ENCODE measurements at places on chromosomes 4 and X.
A peak's percentile ranks its signal among the peaks of the same experiment; 100 is the strongest.

DNA sequence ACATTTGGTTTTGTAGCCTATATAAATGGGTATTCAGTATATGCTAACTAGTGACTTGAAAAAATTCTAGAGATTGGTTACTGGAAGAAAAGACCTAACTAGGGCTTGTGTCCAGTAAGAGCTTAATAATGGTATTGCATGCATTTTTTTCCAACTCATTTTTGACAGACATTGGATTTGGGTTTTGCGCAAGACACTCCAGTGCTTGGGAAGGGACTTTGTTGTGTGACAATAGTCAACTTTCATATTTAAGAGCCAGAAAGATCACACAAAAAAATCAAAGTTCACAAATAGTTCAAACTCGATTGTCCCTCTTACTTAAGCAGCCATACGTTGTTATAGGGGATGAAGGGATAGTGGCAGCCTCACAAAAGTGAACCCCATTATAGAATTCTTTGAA is 1.2 kb upstream of the HSD17B11 start:
- no peak for DNase-seq

DNA sequence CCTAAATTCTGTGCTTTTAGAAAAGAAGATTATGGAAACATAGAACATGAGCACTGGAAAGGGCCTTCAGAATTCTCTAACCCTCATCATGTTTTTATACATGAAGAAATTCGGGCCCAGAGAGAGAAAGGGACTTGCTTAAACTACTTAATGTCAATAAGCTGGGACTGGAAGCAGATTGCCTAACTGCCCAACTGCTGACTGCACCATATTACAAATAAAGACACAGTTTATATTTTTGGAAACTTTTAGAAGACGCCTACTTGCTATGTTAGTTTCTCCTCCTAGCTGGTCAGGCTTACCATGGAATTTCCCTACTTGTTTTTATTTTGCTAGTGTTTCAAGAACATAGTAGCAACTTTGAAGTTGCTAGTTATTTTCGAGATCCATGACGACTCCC is 47.1 kb downstream of the SLC9A6 start:
- no peak for DNase-seq

- no peak for DNase-seq
These were observed 42.2 kb upstream of the CXCL8 start for GRCh38 chr4:73698217-73698616.

DNA sequence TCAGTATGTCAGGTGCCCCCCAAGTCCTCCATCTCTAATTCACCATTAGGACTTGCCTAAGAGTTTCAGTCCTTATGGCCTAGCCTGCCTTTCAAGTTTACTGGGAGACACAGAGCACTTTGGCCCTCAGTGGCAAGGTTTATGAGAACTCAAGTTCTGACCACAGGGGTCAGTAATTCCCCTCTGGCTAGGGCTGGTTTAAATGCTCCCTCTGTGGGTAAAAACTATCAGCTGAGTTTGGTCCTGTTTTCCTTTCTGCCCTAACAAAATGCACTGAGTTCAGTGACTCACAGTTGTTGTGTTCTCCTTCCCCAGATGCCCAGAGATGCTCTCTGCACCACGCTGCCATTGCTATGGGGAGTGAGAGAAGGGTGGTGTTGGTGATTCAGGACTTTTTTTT is 163.2 kb downstream of the RELL1 start:
- DNase-seq, result no peak

DNA sequence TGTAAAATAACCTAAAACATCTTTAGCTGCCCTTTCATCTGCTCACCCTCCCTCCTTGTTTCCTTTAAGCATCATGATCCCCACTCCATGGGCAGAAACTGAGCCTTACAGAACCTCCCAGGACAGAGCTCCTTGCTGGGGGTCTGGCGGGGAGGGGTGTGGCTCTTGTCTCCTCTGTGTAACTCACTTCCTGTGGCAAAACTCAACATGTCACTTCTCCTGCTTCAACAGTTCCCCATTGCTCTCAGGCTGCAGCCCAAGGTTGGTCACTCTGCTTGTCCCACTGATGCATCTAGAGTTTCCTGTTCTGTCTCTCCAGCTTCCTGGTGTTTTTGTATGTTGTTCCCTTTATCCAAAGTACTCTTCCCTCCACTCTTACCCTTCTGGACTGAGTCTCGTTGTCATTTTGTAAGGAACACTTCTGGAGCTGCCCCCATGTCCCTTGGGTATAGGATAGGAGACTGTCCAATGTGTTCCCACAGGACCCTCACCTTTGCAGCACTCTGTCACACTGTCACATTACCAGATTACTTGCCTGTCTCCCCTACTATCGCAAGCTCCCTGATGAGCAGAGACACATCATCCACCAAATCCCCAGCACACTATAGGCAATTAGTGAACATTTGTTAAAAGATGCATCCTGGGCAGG is 19.6 kb downstream of the TMEM31 start:
- DNase-seq, result no peak

- no peak for DNase-seq
These were observed 11.8 kb downstream of the AMBN start for GRCh38 chr4:70603856-70604255.

GRCh38 chr4:105137121-105137875 is 9.4 kb upstream of the TET2 start:
- no peak for DNase-seq

- no peak for DNase-seq
These were observed 315.4 kb upstream of the IGFBP7 start for GRCh38 chr4:57425610-57426009.

DNA sequence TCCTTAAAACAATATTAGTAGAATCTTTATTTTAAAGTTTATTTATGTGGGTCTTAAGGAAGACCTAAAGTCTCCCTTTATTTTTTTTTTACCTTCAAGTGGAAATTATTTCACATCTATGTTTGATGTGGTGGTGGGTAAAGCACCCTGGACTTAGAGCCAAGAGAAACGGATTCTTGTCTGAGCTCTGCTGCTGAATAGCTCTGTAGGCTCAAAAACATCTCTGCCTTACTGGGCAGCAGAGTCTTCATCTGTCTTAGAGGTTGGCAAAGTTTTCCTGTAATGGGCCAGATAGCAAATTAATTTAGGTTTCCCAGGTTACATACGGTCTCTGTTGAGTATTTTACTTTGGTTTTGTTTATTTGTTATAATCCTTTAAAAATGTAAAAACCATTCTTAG is 136.5 kb downstream of the CEP135 start:
- no peak for DNase-seq

- no peak for DNase-seq
These were observed 137.2 kb upstream of the HS3ST1 start for GRCh38 chr4:11565899-11566298.

GRCh38 chr4:87151730-87152129 is 68.7 kb downstream of the KLHL8 start:
- no peak for DNase-seq

DNA sequence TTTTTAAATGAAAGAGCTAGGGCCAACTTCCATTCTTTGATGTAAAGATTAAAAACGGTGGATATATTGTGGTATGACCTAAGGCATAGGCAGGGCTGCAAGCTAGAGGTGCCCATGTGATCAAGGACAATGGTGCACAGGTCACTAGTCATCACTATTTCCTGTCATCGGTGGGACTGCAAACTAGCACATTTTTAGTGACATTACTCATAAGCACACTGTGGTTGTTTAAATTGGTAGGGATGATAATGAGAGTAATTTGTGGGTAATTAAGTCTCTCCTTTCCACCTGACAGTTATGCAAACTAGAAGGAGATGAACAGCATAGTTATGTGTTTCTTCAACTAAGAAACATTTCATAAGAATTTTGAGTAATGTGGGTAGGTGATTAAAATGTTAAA is 85.4 kb downstream of the GPRIN3 start:
- DNase-seq, result no peak

GRCh38 chr4:41882625-41883347 is 52.4 kb upstream of the TMEM33 start:
- no peak for DNase-seq

DNA sequence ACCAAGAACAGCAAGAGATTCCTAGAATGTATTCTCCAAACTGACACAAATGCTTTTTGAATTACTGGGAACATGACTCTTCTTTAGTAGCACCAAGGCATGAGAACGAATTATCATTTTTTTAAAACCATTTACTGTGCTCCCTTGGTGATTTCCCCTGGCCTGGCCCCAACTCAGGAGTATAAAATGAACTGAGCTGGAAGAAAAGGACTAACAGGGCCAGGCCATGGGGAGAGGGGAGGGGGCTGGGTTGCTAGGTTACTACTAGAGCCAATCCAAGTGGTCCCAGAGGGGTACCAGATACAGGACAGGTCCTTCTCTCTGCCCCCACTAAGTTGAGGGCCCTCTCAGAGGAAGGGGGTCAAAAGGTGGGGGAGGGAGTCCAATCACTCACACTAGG is 23.1 kb downstream of the SASH3 start:
- DNase-seq, result no peak

GRCh38 chrX:72381439-72382201 is 75.9 kb upstream of the CITED1 start:
- no peak for DNase-seq

DNA sequence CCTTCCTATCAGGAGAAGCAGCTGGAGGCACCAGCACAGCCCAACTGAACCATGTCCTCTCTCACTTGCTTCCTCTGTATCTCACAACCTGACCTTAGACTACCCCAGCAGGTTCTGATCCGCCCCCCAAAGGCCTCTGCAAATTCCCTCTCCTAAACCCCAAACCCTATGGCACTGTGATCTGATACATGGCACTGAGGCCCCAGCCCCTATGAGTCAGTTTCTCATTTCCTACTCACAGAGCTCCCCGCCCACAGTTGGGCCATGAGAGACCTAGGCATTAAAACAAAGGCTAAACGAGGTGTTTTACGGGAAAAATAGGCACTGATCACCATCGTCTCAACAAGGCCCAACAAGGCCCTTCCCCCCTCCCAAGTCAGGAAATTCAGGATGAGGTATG is 19.1 kb downstream of the SASH3 start:
- no peak for DNase-seq

GRCh38 chr4:39942507-39942906 is 35.2 kb downstream of the PDS5A start:
- no peak for DNase-seq

DNA sequence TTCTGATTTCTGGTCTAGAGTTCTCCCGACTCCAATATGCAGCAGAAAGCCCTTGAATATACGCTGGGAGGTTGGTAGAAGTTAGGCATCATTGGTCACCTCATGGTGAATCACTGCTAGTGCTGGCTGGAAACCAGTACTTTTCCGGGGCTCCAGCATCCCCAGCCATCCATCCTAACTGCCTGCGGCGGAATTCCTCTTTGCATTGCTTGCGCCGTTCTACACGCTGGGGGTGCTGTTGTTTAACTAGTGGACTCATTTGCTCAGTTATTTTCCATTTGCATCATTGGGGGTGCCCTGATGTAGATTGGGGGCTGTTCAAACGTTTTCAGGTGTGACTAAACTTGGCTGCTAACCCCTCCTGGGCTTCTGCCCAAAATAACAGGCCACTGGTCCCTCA is 23.3 kb upstream of the GPR50 start:
- no peak for DNase-seq

DNA sequence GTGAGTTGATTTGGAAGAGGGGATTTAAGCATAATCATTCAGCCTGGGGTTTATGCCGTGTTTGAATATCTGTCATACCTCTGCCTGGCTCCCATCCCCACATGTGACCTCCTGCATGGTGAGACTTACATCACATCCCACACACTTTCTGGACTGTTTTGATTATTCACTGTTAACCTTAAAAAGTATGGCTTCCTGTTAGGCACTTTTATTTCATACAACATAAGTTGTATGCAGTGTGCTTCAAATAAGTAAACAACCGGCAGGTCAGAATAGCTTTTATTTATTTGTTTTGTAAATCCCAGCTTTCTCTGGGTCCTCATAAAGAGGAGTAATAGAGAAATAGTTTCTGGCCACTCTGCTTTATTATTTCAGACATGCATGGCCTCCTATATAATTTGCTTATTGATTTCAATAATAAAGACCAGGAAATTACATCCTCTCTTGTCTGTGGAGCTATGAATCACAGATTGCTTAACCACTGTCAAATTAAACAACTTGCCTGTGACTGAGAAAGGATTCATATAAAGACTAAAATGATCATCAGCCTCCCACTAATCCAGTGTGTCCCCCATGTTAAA is 376.8 kb upstream of the ZFP42 start:
- DNase-seq, result no peak

DNA sequence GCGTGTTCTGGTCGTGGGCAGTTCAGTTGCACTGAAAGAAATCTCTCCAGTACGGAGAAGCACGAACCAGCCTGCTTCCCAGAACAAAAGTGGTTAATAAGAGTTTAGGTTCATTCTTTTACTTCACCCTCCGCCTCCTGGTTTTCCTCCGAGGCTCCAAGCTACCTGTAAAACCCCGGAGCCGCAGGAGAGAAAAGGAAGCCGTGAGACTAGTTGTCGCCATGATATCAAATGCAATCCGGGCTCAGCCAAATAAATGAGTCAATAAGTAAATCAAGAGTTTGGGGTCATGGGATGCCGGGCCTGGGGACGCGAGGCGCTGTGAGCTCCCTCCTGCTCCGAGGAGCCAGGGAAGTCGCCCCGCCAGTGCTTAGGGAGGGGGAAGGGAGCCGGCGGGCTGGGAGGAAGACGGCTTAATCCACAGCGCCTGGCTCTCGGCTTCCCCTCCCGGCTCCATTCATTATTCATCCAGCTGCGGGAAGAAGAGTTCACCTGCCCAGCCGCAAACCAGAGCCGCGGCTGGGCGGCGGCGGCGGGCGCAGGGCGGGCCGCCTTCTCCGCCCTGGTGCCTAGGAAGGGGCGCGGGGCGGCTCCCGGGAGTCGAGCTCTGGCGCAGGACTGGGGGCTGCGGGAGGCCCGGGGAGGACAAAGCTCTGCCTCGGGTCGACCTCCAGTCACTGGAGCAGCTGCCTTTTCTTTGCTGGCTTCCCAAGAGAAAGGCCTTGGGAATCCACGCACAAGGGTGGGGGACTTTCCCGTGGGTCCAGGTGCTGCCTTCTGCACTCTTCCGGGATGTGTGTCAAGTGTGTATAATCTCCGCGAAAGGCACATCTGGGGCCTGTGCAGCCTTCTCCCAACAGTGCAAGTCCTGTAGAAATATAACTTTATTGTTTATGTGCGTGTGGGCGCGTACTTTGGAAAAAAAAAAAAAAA is 1.7 kb downstream of the FRAS1 start:
- peak; percentile 35 for DNase-seq

DNA sequence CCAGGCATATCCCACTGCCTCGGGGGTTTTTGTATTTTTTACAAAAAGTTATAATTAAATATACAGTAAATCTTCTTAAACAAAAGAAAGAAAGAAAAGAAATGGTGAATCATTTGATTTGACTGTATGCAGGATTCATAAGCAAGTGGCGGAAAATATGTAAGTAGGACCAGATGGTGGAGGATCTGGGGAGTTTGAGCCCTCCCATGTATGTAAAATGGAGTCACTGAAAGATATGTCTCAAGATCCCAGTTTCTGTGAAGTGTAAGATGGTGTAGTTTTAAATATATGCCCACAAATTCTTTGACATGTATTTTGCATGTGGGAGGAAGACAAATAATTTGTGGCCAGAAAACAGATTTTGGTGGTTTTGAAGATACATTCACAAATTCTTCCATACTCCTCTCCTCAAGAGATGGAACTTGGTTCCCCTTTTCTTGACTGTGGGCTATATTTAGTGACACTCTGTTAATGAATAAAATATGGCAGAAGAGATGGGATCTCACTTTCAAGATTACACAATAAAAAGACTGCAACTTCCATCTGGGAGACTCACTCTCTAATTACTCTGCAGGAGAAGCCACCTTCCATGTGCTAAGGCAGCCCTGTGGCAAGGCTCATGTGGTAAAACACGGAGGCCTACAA is 133.6 kb upstream of the S100G start:
- no peak for DNase-seq

All from HuH-7.5 (cell line).